ENCODE measurements at places on chromosomes 1 and 21. TPM values are rescaled to one million over a fixed set of nuclear protein-coding genes. Genes with fewer than 3 reads are reported as not detected.

SLAMF1 gene
- total RNA-seq, result not detected

NPPA gene
- not detected for total RNA-seq

NBPF10 gene
- total RNA-seq, result 1.4 TPM

KRTAP7-1 gene
- total RNA-seq, result not detected

SPRR1B gene
- not detected for total RNA-seq

PLD5 gene
- total RNA-seq, result 0.05 TPM

APCS gene
- not detected for total RNA-seq

IFNLR1 gene
- total RNA-seq, result 2.2 TPM

ZNF436 gene
- 7.5 TPM for total RNA-seq

NUDT4B gene
- total RNA-seq, result 35.3 TPM

RHEX gene
- total RNA-seq, result not detected

RIPK4 gene
- 54.8 TPM for total RNA-seq

FCAMR gene
- total RNA-seq, result not detected

SLC2A5 gene
- not detected for total RNA-seq

ADAMTS5 gene
- total RNA-seq, result 0.15 TPM

C1orf116 gene
- 0.04 TPM for total RNA-seq

All from A375 (cell line).